ENCODE measurements at places on chromosomes 13 and 19. TPM values are rescaled to one million over a fixed set of nuclear protein-coding genes. Genes with fewer than 3 reads are reported as not detected.
A peak's percentile ranks its signal among the peaks of the same experiment; 100 is the strongest.

DNA sequence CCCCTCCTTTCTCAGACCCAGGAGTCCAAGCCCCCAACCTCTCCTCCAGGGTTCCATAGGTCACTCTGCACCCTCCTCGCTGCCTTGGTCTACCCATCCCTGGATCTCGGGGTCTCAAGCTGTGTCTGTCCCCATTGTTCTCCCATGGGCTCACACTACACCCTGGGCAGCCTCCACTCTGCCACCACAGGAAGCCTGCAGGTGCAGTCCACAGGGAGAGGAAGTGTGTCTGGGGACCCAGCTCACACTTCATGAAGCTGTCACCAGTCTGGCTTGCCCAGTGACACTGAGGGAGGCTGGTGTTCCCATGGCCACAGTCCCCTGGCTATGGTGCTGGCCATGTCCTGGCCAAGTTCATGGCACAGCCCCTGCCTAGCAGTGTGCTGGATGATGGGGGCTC is 5.3 kb downstream of the NECTIN2 start:
- no peak for DNase-seq

- DNase-seq = no peak
These were observed 28.5 kb downstream of the TRPM4 start for GRCh38 chr19:49186108-49186507.

- no peak for DNase-seq
These were observed 12.3 kb upstream of the CADM4 start for GRCh38 chr19:43651758-43652545.

GRCh38 chr13:66840621-66841020 is 389.5 kb downstream of the PCDH9 start:
- no peak for DNase-seq

DNA sequence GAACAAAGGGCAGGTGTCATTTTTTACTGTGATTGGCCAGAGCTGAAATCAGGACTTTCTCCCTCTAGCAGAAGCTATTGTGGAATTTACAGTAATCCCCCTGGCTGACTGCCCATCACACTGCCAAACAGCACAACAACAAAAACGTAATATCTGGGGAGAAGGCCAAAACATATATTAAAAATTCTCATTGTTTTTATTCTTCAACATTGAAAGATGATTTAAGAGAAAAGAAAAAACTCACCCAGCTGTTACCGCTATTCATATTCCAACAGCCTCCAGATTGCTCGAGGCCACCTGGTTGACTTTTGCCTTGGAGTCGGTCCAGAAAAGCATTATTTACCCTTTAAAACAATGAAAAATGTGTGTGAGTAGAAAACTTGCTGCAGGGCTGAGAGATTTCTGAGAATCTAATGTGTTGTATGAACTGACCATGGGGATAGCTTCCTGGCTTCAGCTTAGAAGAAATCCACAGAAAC is 97.2 kb downstream of the EPSTI1 start:
- DNase-seq = peak; percentile 45

DNA sequence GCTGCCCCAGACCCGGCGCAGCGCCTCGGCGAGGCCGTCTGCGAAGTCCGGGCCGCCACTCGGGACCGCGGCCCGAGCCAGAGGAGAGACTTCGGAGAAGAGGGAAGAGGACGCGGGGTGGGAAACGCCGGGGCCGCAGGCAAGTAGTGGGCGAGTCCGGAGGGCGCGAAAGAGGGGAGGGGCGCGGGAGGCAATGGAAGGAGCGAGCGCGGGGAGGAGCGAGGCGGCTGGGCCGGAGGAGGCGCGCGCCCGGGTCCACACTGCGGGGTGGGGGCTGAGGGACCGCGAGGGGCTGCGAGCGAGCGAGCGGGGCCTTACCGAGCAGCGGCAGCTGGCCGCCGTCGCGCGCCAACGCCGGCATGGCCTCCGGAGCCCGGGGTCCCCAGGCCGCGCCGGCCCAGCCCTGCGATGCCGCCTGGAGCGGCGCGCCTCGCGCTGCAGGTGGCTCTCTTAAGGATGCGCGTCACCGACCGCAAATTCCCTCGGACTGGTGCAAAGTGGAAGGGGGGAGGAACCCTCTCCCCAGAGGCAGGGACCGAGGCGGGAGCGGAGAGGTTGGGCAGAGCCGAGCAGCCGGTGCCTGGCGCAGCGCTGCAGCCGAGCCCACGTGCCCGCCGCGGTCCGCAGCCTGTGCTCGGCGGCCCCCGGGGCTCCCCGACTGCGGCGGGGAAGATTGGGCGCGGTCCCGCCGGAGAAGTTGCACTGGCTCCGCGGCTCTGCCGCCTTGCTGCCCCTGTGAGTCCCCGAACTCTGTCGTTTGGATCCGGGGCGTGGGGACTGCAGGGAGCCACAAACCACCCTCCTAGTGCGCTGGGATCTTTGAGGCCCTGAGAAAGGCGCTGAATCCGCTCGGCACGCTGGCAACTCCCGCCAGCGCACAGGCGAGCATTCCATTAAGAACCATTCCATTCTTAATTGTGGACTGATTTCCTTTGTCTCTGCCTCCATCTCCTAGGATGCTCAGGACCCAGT is at the start of gene FLT3:
Gene FLT3 (minus strand): TSS at position 427 of the 972 bp plus-strand sequence. CDS start 66 bp downstream, at position 361.
- DNase-seq = no peak

DNA sequence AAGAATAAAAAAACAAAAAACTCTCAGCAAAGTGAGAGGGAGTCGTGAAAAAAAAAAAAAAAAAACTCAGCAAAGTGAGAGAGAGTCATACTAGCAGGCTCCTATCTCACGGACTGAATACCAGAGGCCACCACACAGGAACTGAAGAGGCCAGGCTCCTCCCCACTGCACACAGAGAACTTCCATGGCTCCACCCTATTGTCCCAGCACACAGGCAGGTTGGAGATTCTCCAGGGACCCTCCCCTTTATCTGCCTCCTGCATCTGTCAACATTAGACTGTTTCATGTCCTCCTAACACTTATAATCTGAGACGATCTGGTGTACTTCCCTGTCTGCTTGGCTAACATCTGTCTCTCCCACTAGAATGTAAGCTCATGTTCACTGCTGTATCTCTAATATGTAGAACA is 37.0 kb upstream of the FARP1 start:
- DNase-seq = no peak

- DNase-seq = no peak
These were observed 21.5 kb upstream of the OXGR1 start for GRCh38 chr13:97015661-97016350.

GRCh38 chr19:35090506-35091214 is 25.0 kb upstream of the FXYD3 start:
- DNase-seq = peak; percentile 56

DNA sequence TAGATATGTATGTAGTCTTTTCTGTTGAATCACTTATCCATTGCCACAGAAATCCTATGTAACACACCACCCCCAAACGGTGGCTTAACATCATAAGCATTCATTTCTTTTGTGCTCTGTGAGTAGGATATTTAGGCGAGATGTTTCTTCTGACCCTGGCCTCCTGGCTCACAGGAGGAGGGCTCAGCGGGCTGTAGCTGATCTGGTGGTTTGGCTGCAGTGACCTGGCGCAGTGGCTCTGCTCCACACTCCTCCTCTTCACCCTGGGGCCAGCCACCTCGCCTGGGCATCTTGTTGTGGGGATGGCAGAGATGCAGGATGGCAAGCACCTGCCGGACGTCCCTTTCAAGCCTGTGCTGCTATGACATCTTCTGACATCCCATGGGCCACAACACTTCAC is 147.1 kb upstream of the IRS2 start:
- DNase-seq = no peak

DNA sequence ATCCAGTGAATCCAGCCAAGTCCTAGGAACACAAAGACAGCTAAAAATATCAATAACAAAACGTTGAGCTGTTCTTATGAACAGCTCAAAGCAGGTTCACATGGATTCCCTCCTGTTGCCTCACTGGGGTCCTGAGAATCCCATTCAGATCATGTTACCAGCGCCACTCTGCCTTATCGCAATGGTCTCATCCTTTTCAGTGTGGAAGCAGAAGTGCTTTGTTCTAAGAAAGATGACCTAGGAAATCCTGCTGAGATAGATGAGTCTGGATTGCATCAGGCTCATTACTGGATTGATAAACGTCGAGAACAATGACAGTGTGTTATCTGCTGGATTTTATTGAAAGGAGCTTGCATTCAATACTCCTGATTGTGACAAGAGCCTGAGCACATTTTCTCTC is 87.0 kb downstream of the SLAIN1 start:
- DNase-seq = no peak

- no peak for DNase-seq
These were observed 1.3 kb downstream of the GADD45B start for GRCh38 chr19:2477141-2477710.

DNA sequence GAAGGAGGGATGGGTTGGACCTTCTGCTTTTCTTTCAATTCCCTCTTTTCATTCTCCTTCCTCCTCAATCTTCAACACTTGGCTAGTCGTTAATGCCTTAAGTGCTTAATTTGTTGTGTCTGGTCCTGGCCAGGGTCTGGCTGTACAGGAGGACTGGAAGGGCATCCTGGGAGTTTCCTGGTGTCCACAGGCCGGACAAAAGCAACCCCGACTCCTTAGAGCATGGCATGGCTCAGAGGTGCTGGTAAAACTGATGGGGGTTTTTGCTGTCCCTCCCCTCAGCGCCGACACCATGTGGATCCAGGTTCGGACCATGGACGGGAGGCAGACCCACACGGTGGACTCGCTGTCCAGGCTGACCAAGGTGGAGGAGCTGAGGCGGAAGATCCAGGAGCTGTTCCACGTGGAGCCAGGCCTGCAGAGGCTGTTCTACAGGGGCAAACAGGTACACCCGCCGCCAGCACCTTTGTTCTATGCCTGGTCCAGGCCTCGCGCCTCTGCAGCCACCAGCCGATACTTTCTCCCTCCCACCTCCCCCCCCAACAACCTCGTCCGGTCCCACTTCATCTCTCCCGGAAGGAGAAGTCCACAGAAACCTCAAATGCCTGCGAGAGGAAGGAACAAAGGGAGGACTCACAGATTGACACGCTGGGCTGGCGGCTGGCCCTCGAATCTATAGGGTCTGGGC is 1.4 kb downstream of the UHRF1 start:
- no peak for DNase-seq

DNA sequence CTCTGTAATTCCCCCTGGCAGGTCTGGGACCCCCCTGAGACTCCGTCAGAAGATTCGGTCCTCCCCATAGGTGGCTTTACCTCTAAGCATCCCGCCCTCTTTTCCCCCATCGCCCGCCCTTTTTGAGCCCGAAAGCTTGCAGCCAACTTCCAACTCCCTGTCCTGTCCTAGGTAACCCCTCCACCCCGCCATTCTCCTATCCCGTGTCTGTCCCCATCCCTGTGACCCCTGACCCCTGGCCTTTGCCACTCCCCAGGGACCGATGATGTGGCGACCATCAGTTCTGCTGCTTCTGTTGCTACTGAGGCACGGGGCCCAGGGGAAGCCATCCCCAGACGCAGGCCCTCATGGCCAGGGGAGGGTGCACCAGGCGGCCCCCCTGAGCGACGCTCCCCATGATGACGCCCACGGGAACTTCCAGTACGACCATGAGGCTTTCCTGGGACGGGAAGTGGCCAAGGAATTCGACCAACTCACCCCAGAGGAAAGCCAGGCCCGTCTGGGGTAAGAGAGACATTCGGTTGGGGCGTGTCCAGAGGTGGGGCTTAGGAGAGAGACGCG is 488 bp downstream of the RCN3 start:
- no peak for DNase-seq

DNA sequence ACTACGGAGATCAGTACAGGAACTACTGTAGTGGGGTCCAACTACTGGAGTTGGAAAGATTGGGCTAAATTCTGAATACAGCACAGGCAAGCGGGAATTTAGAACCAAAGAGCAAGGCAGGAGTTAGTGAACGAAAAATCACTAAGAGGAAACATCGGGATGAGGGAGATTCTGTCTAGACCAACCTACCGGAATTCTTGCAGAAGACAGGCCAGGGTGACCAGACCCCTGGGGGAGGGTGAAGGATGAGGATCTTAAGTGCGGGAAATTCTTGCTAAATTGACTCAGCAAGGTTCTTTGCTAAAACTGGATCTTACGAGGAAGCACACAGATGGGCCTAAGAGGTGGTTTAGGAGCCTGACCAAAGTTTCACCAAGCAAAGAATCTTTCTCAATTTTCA is 13.2 kb upstream of the PSPC1 start:
- DNase-seq = no peak

- no peak for DNase-seq
These were observed 235.9 kb downstream of the DCT start for GRCh38 chr13:94243551-94243950.

GRCh38 chr13:113399755-113400149 is 35.8 kb upstream of the GRTP1 start:
- no peak for DNase-seq

DNA sequence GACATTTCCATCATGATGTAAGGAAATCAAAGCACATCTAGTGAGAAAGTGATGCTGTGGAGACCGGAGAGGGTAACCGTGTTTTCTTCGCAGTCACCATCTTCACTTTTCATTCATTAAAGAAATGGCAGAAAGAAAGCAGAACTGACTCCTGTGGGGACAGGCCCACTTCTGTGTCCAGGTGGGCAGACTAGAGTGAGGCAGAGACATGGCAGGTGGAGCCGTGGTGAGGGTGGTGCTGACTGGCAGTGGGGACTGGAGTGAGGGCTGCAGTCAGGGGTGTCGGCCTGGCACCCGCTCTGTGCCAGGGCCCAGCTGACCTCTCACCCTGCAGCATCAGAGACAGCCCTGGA is 71.4 kb upstream of the MCF2L start:
- DNase-seq = no peak

DNA sequence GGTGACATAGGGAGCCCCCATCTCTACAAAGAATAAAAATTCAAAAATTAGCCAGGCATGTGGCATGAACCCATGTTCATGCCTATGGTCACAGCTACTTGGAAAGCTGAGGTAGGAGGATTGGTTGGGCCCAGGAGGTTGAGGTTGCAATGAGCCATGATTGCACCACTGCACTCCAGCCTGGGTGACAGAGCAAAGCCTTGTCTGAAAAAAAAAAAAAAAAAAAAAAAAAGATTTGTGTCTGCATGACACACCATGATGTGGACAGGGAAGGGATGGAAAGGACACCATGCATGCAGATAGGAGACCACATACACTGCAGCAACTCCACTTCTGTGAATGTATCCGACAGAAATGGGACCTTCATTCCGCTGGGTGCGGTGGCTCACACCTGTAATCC is 34.0 kb upstream of the HOMER3 start:
- no peak for DNase-seq

DNA sequence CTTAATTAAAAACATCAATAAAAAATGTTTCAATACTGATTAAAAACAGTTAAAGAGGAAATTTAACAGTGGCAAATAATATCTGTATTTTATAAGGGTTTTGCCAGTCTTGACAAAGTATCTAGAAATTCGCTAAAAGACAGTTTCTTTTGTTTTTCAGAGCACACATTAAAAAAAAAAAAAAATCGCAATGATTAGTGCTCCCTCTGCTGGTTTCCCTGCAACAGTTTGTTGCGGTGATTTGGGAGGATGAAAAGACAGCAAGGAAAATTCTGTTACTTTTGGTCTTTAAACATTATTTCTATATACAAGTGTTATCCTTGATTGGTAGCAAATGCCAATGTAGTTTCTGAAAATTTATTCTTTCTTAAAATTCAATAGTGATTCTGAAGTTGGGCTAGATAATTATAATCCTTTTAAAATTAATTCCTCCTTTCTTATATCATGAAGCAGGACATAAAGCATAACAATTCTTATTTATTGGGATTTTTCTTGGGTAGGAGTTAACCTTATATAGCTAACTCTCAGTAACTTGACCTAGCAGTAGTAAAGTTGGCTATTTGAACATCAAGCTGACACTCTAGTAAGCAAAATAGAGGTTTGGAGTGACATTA is 23.1 kb upstream of the SPRY2 start:
- DNase-seq = peak; percentile 24

CCDC70 gene
- polyA plus RNA-seq = not detected

SIGLEC14 gene
- polyA plus RNA-seq = 1.1 TPM

C2CD4C gene
- 1.8 TPM for polyA plus RNA-seq

ZNF610 gene
- 16.3 TPM for polyA plus RNA-seq

Data from left renal pelvis (tissue), 4 donors.